ENCODE measurements at places on chromosomes 2 and 18. TPM values are rescaled to one million over a fixed set of nuclear protein-coding genes. Genes with fewer than 3 reads are reported as not detected.

DNA sequence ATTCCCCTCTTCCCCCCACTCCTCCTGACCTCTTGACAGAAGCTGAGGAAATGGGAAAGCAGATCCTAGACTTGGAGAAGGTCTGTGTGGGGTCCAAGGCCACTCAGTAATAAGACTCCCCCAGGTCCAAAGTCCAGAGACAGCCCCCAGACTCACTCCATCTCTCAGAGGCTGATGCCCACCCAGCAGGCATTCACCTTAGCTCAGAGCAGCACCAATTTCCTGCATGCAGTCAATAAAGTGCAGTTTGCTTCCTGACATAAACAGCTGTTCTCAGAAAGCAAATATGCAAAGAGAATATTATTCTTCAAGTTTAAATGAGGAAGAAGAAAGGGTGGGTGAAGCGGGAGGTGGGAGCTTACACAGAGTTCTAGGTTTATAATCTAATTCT, 84.1 kb upstream of the RTN4 start:
- DNase-seq = no peak

- DNase-seq = no peak
These were observed 3.2 kb downstream of the CD226 start for GRCh38 chr18:69944436-69944835.

GRCh38 chr2:55431982-55432627, 12.4 kb upstream of the CCDC88A start:
- peak; percentile 65 for DNase-seq

- DNase-seq = no peak
These were observed 2.7 kb upstream of the ASNSD1 start for GRCh38 chr2:189658306-189659212.

GRCh38 chr2:108594982-108595464, 60.8 kb downstream of the LIMS1 start:
- DNase-seq = peak; percentile 86

DNA sequence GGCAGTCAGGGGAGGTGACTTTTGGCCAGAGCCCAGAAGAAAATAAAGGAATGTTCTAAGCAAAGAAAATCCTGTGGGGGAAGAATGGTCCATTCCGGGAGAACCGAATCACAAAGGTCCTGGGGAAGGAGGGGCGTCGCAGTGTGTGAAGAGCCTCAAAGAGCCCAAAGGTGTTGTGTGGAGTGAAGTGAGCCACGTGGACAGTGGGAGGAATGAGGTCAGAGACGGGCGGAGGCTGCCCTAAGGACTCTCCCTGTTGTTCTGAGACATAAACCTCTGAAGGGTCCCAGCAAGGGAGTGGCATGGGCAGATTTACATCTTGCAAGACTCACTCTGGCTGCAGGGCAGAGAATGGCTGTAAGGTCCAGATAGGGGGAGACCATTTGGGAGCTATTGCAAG, 91.3 kb upstream of the SEC11C start:
- DNase-seq = no peak

RAD51AP2 gene
- total RNA-seq = under 0.01 TPM

CNRIP1 gene
- 25.1 TPM for total RNA-seq

PJVK gene
- total RNA-seq = 1.3 TPM

COL5A2 gene
- 693 TPM for total RNA-seq

All from fibroblast of villous mesenchyme (primary cell).